ENCODE measurements at places on chromosomes 6 and 20. TPM values are rescaled to one million over a fixed set of nuclear protein-coding genes. Genes with fewer than 3 reads are reported as not detected.
A peak's percentile ranks its signal among the peaks of the same experiment; 100 is the strongest.

NKX2-4 gene
- total RNA-seq = 0.25 TPM

BNIP5 gene
- total RNA-seq = not detected

METTL24 gene
- 4.9 TPM for total RNA-seq

TUBB gene
- 137 TPM for total RNA-seq

CALHM4 gene
- not detected for total RNA-seq

PPIL6 gene
- total RNA-seq = 11.8 TPM

C6orf47 gene
- total RNA-seq = 14.1 TPM

SOBP gene
- 43.8 TPM for total RNA-seq

FRMD1 gene
- total RNA-seq = not detected

LPIN3 gene
- 2.2 TPM for total RNA-seq

DNA sequence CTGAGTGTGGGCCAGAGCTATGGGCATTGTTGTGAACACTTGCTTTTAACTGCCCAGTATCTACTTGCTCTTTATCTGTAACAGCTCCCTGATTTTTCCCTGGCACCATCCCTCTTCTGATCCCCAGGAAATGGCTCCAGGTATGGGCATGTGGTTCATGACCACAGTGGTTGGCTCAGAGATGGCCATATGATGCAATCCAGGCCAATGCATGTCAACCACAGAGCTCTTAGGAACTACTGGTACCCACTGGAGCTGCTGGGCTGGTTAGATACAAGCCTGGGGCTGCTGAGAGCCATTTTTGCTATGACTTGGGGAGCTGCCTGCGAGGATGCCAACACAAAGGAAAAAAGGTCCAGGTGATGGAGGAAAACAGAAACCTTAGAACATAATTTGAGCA is 55.6 kb downstream of the KCNB1 start:
- no peak for DNase-seq

GRCh38 chr6:10595731-10596664 is 74.8 kb downstream of the GCNT2 start:
- DNase-seq = no peak

DNA sequence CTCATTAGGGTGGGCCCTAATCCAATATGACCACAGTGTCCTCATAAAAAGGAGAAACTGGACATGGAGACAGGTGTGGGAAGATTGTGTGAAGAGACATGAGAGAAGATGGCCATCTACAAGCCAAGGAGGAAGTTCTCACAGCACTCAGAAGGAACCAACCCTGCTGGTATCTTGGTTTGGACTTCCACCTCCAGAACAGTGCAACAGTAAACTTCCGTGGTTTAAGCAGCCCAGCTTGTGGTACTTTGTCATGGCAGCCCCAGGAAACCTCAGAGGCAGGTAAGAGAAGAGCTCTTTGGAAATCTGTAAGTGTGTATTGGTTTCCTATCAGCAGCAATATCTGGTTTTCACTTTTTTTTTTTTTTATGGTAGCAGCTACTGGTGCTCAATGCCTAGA is 16.5 kb upstream of the CNKSR3 start:
- no peak for DNase-seq

DNA sequence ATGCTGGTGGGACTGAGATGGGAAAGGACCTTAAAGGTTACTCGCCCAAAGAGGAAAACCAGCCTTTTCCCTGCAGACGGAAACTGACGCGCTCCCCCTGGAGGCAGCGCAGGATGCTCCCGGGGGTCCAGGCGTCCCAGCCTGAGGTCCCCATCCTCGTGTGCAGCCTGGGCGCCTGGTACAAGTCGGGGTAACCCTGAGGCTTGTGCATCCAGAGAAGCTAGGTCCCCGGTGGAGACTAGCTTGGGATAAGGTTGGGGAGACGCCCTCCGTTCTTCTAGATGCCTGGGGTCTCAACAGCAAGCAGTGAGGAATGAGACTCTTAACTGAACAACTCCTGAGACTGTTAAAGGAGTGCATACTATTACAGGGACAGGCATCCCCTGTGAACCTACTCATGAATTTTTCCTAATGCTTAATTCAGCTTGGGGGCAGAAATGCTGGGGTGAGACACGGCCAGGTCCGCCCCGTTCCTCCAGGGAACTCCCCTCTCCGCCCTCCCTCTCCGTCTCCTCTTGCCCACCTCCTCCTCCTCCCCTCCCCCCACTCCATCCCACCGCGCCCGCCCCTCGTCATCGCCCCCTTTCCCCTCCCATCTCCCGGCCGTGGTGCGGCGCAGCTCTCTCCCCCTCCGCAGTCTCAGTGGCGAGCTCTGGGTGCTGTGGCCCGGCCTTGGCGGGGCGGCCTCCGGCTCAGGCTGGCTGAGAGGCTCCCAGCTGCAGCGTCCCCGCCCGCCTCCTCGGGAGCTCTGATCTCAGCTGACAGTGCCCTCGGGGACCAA is at the start of gene PRSS35:
TSS of gene PRSS35 (plus strand) at position 634 of the 781 bp plus-strand sequence. CDS start 10,908 bp downstream, outside the sequence.
- DNase-seq = peak; percentile 19

DNA sequence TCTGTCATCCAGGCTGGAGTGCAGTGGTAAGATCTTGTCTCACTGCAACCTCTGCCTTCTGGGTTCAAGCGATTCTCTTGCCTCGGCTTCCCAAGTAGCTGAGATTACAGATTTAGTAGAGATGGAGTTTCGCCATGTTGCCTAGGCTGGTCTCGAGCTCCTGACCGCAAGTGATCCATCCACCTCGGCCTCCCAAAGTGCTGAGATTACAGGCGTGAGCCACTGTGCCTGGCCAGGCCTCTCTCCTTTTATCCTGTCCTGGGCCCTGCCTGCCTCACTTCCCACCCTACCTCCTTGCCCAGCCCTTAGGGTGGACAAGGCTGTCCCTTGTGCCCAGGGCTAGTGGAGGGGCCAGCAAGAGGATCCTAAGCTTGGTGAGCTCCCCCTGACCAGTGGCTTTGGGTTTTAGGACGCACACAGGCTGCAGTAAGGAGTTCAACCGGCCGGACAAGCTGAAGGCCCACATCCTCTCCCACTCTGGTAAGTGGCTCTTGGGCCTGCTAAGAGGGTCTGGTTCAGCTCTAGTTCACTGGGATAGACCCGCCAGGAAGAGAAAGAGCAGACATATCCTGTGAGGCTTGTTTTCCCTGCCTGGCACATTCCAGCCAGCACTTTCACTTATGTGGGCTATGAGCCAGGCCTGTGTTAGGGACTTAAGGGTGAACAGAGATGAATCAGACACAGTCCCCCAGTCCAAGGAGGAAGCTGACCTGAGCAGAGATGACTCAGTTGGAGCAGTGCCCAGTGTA is 21.9 kb upstream of the CHMP4B start:
- DNase-seq = no peak

DNA sequence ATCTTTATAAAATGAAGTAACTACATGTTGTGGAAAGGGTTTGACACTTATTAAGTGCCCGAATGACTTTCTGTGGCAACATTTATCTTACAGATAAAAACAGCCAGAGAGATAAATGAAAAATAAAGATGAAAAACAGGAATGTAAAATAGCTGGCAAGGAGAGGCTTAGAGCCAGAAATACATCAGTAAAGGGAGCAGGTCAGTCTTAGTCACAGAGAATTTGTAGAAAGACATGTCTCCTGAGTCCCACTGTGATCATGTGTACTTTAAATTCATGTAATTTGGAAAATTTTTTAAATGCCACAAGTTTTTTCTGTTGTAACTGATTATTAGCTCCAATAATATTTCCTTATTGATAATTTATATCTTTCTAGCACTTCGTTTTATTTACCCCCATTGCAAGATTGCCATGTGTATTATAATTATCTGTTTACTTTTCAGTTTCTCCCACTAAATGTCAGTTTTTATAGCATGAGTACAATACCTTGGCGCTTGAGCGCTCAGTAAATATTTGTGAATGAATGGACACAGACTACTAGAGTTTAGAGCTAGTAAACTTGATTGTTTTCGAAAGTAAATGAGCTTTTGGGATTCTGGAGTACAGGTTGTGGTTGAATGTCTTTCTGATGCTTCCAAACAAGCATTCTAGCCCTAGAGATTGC is 15.2 kb downstream of the TAB2 start:
- no peak for DNase-seq

- no peak for DNase-seq
Observed at GRCh38 chr6:129657483-129657882, 52.5 kb downstream of the ARHGAP18 start.

- no peak for DNase-seq
Observed at GRCh38 chr6:122872311-122872710, 83.3 kb downstream of the SMPDL3A start.

GRCh38 chr6:21478883-21479539 is 114.5 kb upstream of the SOX4 start:
- no peak for DNase-seq

DNA sequence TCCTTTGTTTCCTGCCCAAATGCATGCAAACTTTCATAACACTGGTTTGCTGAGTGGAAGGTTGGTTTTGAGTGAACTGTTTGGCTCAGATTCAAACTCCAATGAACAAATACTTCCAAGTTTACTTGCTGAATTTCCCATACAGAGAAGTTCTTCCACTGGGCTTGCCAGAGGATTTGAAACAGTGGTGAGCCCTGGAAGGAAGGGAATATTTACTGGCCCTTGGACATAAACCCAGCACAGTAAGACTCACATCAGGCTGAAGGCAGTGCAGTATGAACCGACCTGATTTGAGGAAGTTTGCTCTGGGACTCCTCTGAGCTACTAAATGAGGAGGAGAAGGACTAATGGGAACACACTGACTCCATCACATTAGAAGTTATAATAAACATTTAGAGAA is 3.8 kb downstream of the TRAF3IP2 start:
- DNase-seq = no peak

DNA sequence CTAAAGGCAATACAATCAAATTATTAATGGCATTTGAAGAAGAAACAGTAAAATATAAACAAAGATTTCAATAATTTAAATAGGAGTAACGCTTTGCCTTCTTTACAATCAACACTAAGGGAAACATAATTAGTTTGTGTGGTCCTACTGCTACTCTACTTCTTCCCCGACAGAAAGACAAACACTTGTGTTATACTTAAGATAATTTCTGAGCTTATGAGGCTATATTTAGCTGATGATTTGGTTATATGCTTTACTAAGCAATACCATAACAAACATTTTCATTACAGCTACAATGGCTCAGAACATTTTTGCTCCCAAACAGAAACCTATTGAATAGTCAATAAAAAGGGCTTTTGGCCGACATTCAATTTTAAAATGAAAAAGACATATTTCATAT is 1217.2 kb upstream of the GJE1 start:
- no peak for DNase-seq

DNA sequence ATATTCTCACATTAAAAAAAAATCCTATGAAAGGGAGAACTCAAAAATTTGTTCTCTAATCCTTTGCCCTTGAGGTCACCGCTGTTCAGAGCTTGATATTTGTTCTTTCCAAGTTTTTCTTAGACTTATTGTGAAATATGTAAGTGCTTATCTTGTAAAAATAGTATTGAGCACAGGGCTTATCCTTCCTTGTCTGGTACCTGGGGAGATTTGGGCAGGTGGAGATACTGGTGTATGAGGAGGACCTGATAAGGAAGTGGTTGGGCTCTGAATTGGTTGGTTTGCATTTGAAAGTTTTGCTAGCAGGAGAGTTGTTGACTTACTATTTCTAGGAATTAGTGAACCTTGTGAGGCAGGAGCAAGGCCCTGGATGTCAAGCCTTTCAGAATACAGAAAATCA is 28.9 kb upstream of the ANKEF1 start:
- DNase-seq = no peak

- no peak for DNase-seq
Observed at GRCh38 chr20:36175016-36175415, 20.5 kb downstream of the EPB41L1 start.

DNA sequence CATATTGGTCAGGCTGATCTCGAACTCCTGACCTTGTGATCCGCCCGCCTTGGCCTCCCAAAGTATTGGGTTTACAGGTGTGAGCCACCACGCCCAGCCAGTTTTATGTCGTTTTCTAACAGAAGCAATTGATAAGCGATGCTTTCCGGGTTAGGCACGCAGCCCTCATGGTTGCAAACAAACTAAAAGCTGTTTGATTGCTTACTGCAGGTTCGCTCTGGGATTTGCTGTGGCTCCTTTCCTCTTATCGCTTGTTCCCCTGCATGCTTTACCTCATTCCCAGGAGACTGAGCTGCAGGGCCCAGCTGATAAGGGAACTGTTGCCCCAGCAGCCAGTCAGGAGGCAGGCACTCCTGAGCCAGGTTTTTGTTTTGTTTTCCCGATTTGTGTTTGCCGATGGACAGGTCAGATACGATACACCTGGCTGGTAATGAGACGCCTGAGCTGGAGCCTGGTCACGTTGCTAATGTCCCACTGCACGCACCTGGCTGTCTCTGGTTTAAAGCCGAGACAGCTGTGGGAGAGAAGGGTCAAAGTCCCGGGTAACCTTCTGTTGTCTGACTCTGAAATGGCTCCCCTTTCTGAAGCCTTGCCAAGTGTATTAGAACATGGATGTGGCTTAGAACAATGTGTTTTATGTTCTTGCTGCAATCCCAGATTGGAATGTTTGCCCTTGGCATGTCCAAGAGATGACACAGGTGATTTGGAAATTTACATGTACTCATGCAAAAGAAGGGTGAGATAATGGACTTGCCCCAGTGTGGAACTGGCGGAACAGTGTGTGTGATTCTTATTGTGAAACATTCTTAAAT is 19.9 kb downstream of the DSP start:
- no peak for DNase-seq

DNA sequence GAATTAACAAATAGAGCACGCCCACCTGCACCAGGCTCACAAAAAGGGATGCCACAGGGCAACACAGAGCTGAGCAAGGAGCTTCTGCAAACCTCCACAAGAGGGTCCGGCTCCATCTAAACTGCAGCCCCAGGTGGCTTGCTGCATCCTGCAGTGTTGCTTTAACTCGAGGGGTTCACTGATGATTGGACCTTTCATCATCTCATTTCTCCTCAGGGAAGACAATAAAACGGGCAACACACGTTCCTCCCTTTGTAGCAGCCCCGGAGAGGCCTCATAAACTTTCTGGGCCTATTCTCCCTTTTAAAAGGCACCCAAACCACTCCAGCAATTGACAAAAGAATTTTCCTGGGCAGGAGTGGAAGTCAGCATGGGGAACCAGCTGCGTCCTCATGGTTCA is 161.5 kb upstream of the CDH4 start:
- DNase-seq = no peak

DNA sequence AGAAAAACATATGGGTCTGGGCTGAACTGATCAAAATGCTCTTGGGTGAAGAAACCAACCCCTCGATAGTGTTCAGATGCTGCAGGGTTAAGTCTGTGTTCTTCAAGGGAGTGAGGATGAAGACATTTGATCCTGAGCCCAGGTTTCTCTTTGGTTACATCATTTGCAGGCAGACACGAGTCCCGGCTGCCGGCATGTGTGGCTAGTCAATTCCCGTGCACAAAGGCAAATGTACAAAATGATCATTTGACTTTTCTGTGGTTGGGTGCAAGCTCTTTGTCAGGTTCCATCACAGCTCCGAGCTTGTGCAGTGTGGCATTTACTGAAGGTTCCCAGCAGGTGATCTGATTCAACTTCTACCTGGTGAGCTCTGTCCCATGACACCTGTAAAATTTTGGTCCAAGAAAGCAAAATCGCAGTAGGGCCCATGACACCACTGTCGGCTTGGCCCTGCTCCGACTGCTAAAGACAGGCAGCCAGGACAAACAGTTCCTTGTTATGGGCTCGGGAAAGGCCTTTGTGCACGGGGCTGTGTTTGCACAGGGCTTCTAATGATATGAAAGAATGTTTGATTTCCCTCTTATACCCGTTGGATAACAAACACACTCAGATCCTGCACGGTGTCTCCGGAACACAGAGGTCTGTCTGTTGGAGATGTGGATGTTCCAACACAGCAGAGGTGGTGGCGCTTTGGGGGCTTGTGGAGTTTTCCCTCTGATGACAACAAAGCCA is 46.9 kb downstream of the GJA10 start:
- peak; percentile 71 for DNase-seq
